ENCODE measurements at places on chromosomes 16 and 17.

DNA sequence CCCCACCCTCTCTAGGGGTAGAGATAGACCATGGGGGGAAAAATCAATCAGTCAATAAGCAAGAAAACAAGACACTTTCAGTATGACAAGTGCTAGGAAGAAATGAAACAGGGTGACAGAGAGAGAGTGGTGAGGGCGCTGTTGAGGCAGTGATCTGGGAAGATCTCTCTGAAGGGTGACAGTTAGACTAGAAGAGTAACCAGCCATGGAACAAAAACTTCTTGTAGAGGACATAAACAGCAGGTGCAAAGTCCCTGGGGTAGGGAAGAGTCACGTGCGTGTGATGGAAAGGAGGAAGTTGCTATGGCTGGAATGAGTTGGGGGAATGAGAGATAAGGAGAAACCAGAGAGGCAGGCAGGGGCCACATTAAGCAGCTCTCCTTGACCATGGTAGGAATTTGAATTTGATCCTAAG is 16.8 kb upstream of the EMP2 start:
- no peak for DNase-seq

- DNase-seq, result no peak
These were observed 133.3 kb downstream of the CA10 start for GRCh38 chr17:52025236-52025635.

- DNase-seq, result no peak
These were observed 17.5 kb downstream of the STAT5A start for GRCh38 chr17:42305543-42306384.

- peak; percentile 79 for DNase-seq
These were observed at the start of gene LLGL2 for GRCh38 chr17:75524970-75525805. Gene LLGL2 (plus strand): TSS chr17:75525697. CDS start chr17:75543427, 17,730 bp downstream.

DNA sequence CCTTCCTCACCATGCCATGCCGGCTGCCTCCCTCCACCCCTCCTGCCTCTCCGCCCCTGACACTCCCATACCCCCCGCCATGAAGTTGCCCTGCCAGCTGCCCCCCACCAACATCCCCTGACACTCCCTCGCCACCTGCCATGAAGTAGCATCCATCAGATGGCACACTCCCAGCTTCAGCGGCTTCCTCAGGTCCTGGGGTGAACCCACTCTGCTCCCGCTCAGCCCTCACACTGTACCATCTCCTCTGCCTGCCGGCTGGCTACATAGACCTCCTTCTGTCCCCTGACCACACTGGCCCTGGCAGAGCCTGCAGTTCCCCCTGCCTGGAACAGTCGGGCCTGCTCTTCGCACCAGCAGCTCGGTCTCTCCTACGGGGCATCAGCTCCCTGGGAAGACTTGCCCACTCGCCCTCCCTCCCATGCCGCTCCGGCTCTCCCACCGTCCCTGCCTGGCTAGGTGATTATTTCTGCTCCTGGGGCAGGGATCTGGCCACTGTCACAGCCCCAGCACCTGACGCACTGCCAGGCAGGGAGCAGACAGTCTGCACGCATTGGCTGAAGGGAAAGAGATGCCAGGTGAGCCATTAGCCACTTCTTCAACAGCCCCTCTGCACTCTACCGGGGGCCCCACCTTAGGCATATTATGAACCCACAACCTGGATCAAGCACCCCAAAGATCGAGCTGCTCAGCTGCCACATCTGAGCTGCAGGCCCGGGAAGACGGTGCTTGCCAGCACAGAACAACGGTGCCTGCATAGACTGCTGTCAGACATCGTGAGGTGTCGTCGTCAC is 9.0 kb downstream of the CANT1 start:
- no peak for DNase-seq

- no peak for DNase-seq
These were observed 493 bp upstream of the PDE6G start for GRCh38 chr17:81656835-81657234.
